ENCODE measurements at places on chromosomes 2 and 18. TPM values are rescaled to one million over a fixed set of nuclear protein-coding genes. Genes with fewer than 3 reads are reported as not detected.

Gene TXNDC2
- total RNA-seq, result not detected

Gene SLC40A1
- 5.0 TPM for total RNA-seq

Gene POTEC
- total RNA-seq, result not detected

Gene ZNF396
- 2.5 TPM for total RNA-seq

Gene TOGARAM2
- 4.0 TPM for total RNA-seq

Gene ANKRD30BL
- total RNA-seq, result not detected

Gene EFEMP1
- not detected for total RNA-seq

Gene VWA3B
- total RNA-seq, result 0.21 TPM

Gene FOXD4L1
- not detected for total RNA-seq

Gene HOXD10
- not detected for total RNA-seq

Gene DPP4
- 37.6 TPM for total RNA-seq

Gene IL1R2
- 11.0 TPM for total RNA-seq

Gene BCL11A
- 1.00 TPM for total RNA-seq

Gene ERMN
- 3.5 TPM for total RNA-seq

Gene SERPINB3
- not detected for total RNA-seq

Gene GALNT14
- 0.67 TPM for total RNA-seq

Gene AKAIN1
- not detected for total RNA-seq

Gene ALPP
- not detected for total RNA-seq

Gene CDH2
- total RNA-seq, result 0.07 TPM

Gene EPG5
- 27.0 TPM for total RNA-seq

Gene MAP2
- total RNA-seq, result 0.31 TPM

Gene CYP26B1
- not detected for total RNA-seq
